Activated CD4-positive, alpha-beta T cell treated with anti-CD3 and anti-CD28 coated beads, Interleukin-2, amount 10 ng/mL, durations not matched to agents 24 days and 14 days (primary cell): ENCODE measurements at places on chromosomes 4 and X. TPM values are rescaled to one million over a fixed set of nuclear protein-coding genes. Genes with fewer than 3 reads are reported as not detected.

Gene SH3D19
- not detected in 2 replicates for total RNA-seq

Gene MTHFD2L
- 9.4 and 10.0 TPM in 2 replicates for total RNA-seq

Gene OPRPN
- total RNA-seq, result not detected in 2 replicates

Gene CLDN34
- total RNA-seq, result not detected in 2 replicates

Gene ARR3
- not detected in 2 replicates for total RNA-seq

Gene LEF1
- total RNA-seq, result 131 and 141 TPM in 2 replicates

Gene SLITRK4
- not detected in 2 replicates for total RNA-seq

Gene CTAG1A
- total RNA-seq, result not detected in 2 replicates

Gene CCSER1
- total RNA-seq, result not detected in 2 replicates

Gene ADH5
- 82.6 and 85.3 TPM in 2 replicates for total RNA-seq

Gene TMPRSS11F
- not detected in 2 replicates for total RNA-seq

Gene BEX5
- total RNA-seq, result 0.71 and 0.98 TPM in 2 replicates

Gene C4orf46
- total RNA-seq, result 16.7 and 18.8 TPM in 2 replicates

Gene CENPVL2
- not detected in 2 replicates for total RNA-seq

Gene CXCL3
- not detected in 2 replicates for total RNA-seq

Gene GAGE12E
- total RNA-seq, result not detected in 2 replicates

Gene HS6ST2
- total RNA-seq, result 0.78 and 1.2 TPM in 2 replicates

Gene TLR2
- total RNA-seq, result 0.21 and 0.47 TPM in 2 replicates

Gene TRIM75
- not detected in 2 replicates for total RNA-seq

Gene SLIT2
- 0.07 TPM in 2 replicates for total RNA-seq

Gene ERCC6L
- total RNA-seq, result 8.1 and 8.3 TPM in 2 replicates

Gene CT55
- not detected in 2 replicates for total RNA-seq

Gene SSX3
- total RNA-seq, result not detected in 2 replicates

Gene MRPL1
- total RNA-seq, result 65.0 and 72.7 TPM in 2 replicates

Gene SPOCK3
- not detected in 2 replicates for total RNA-seq

Gene SSX7
- total RNA-seq, result not detected in 2 replicates

Gene TMPRSS11D
- not detected in 2 replicates for total RNA-seq

Gene HPGDS
- total RNA-seq, result not detected in 2 replicates

Gene PFKFB1
- total RNA-seq, result 0.47 and 0.58 TPM in 2 replicates

Gene SUPT20HL1
- total RNA-seq, result not detected in 2 replicates
